ENCODE measurements at places on chromosomes 4 and X.
A peak's percentile ranks its signal among the peaks of the same experiment; 100 is the strongest.

DNA sequence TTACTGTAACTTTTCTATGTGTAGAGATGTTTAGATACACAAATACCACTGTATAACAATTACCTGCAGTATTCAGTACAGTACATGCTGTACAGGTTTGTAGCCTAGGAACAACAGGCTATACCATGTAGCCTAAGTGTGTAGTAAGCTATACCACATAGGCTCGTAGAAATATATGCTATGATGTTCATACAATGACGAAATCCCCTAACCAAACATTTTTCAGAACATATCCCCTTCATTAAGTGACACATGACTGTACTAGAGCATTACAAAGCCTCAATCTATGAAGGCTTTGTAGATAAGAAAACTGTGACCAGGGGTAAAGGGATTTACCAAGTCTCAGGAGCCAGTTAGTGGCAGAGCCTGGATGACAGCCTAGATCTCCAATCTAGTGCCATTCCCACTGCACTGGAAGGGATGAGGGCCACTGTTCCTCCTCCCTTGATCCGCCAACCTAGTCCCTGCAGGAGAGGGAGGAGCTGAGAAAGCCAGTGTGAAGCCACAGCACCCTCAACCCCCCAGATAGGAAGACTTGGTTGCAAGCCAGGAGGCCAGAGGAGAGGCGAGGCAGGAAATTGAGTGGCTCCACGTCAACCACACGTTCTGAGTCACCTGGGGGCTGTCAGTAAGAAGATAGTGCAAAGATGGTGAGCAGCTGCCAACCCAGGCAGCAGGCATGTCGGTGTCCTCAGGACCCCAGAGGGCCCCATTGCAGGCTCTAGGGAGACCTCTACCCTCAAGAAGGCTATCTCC lies 227.7 kb downstream of the BCOR start:
- no peak for DNase-seq

GRCh38 chr4:140693562-140693961 lies 62.6 kb downstream of the TBC1D9 start:
- no peak for DNase-seq

GRCh38 chr4:37799941-37800554 lies 26.4 kb upstream of the PGM2 start:
- DNase-seq, result no peak

DNA sequence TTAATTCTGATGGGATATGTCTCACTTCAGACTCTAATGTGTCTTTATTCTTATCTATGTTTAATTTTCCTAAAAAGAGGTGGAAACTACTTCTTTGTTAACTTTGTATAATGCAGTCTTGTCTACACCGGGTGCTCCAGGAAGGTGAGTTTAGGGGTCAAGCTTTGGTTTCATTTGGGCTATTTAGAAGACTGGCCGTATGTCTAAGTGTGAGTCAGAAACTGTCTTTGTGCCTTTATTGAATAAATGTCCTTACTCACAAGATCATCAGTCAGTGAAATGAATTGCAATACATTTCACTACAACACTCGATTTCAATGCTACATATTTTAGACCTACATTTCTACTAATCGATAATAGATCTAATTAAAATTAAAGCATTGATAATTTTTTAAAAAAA lies 56.2 kb downstream of the PROM1 start:
- DNase-seq, result no peak

DNA sequence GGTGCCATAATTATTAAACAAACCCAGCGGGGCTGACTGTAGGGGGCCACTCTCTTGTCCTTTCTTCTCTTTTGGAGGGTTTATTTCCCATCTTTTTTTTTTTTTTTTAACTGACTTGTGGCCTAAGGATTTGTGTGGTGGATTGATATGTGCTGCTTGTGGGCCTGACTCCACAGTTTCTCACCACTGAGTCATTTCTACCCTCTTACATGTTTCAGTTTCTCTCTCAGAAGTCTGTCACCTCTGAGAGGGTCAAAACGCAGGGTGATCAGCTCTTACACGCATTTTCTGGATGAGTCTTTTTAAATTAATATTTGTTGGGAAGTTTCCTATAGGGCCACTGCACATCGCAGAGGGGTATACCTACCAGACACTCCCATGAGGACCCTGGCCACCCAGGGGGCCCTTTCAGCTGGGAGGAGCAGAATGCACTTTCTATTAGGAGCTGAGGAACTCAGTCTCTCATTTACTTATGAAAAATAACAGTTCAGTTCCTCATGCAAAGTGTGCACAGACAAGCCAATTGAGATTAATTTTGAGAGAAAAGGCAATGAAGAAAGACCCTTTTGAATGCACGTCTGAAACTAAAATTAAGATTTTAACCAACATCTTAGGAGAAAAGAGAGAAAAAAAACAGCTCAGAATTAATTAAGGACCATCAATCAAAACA lies 407.9 kb downstream of the TECRL start:
- DNase-seq, result no peak

DNA sequence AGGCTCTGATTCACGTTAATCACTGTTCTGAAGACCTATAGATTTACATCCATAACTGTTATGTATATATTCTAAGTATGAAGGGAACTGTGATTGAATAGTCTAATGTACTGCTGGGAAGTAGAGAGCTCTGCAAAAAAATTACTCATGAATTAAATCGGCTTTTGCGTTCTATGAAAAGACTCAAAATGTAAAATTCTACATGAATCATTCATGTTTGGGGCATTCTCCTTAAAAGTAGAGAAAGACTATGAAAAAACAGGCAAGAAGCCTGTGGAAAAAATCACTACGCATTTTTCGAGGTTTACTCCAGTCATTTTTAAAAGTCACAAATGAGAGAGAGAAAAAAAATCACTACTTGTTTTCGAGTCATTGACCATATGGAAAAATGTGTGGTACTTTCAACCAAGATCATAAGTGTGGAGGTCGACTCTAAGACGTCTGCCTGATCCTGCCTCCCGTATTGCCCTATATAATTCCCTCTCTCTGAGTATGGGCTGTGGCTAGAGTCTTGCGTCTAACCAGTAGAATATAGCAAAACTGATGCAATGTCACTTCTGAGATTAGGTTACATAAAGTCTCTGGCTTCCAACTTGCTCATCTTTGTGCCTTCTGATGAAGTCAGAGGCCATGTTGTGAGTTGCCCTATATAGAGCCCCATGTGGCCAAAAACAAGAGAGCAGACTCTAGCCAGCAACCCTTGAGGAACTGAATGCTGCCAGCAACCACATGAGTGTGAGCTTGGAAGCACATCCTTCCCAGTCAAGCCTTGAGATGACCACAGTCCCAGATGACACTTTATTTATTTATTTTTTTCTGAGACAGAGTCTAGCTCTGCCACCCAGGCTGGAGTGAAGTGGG lies 32.1 kb upstream of the VEGFD start:
- DNase-seq, result no peak

- DNase-seq, result peak; percentile 14
These were observed 15.3 kb downstream of the BMX start for GRCh38 chrX:15515931-15516330.

- DNase-seq, result no peak
These were observed 204.0 kb upstream of the PUDP start for GRCh38 chrX:7351926-7352325.

GRCh38 chr4:187417721-187418120 lies 577.9 kb upstream of the ZFP42 start:
- no peak for DNase-seq

DNA sequence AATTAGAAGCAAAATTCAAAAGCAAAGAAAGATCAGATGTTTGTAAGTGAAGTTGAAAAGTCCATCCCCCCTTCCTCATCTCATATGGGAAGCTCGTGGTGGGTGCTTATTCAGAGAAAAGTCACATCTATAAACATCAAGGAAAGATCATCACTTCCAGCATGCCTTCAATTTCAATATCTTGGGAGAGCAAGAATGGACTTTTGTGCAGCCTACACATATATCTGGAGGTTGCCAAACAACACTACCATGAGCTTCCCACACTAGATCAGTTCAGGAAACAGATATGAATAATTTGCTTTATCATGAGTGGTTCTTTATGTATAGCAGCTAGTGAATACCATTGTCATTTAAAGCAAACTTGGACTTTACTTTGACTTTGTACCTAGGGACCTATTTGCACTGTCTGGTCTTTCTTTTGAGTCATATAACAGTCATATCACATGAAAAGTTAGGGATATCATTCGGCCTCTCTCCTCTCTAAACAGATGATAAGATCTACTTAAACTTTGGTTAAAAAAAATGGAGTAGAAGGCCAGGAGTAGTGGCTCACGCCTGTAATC lies 5.6 kb upstream of the TBL1X start:
- no peak for DNase-seq

DNA sequence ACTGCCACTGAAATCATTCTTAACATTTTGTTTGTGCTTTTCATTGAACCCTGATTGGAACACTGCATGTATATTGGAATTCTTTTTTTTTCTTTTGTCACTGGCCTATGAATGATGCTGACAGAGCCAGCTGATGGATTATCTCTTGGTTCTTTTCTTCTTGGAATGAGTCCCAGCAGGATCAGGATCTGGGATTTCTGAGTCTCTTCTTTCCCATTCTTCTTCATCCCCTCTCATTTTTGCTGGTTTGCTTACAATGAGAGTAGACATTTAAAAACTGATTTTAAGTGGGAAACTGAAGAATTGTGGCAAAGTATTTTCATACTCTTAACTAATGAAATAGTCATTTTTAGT lies 9.0 kb downstream of the DCUN1D4 start:
- DNase-seq, result no peak

Data from mucosa of descending colon (tissue), 3 donors.